Activated gamma-delta T cell treated with Interleukin-2 at 50 U/mL for 16 hours (primary cell): ENCODE measurements at places on chromosomes 12 and 14.

- DNase-seq, result no peak
Measured at GRCh38 chr14:90697132-90697531, 119.1 kb downstream of the TTC7B start.

GRCh38 chr12:31702047-31702446, 26.8 kb downstream of the AMN1 start:
- no peak for DNase-seq

DNA sequence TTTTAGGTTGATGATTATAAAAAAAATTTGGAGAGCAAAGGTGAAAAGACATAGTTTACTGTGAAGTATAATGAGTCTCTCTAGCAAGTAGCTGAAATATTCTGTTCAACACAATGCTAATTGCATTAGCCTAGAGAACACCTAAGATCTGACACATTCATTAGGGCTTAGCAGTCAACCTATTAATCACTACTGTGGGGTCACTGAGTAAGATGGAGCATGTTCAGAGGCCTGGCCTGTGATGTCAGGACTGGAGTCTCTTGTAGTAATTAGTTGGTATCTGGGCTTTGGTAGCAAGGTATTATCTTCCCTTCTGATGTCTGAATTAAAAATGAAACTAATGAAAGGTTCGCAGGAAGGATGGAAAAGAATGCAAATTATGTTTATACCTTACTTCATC, 112.7 kb downstream of the SLC16A7 start:
- DNase-seq, result no peak

- DNase-seq, result no peak
Measured at GRCh38 chr12:54044425-54045103, 9.1 kb upstream of the HOXC4 start.

GRCh38 chr12:124111006-124111405, 138.0 kb downstream of the ZNF664 start:
- no peak for DNase-seq

DNA sequence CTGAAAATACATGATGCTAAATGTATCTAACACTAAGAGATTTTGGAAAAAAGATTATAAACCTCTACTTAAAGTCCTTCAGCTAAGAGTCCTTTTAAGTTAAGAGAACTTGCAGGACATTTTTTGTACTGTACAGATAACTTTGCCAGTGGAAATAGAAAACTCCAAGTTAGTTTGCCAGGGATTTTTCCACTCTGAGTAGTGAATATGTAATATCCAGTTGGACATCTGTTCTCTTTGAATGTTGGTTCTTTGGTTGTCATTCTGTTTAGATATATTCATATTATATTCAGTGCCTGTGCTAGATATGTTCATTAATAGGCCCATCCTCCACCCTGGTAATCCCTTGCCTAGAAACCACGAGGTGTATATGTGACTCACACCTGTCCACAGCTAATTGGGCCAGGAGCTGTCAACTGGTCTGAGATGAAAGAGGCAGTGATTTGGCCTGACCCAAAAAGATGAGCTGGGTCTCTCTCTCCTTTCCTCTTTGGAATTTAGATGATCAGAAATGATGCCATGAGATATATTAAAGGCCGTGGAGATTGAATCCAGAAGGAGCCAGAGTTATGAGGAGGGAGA, 261.0 kb upstream of the LRIG3 start:
- DNase-seq, result no peak

DNA sequence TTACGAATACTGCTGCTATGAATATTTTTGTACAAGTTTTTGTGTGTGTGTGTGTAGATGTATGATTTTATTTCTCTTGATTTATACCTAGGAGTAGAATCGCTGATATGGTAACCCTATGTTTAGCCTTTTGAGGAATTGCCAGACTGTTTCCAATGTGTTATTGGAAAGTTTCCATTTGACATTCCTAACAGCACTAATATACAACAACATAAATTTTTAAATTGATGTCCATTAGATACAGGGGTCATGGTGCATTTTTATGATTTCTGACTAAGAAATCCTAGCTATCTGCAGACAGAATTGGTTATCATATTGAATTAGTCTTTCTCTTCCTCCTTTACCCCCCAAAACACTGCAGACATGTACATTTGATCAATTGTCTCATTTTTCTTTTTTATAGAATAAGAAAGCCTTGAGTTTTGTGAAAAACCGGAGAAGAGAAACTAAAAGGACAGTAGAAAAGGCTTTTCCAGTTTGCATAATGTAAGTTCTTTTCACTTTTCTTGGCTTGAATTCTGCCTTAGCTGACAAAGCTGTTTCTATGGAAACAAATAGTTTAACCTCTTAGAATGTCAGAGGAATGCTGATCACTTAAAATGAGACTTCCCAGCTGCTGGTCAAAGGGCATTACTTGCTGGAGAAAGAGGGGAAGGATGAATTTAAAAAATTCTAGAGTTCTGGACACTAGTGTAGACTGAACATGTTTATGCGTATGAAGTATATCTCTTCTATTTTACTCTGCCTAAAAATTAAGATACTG, 28.2 kb downstream of the PALS1 start:
- DNase-seq, result no peak
